ENCODE measurements at places on chromosomes 1 and 21. TPM values are rescaled to one million over a fixed set of nuclear protein-coding genes. Genes with fewer than 3 reads are reported as not detected.

The GJA4 gene
- not detected for total RNA-seq

The TARBP1 gene
- total RNA-seq: 30.1 TPM

The CNR2 gene
- total RNA-seq: not detected

GRCh38 chr1:237852342-237852741, 38.4 kb downstream of the ZP4 start:
- H3K4me3 ChIP-seq: no peak overlapping the region
- H3K36me3 ChIP-seq: no peaks in the 10 kb centered on the region
- H3K27me3 ChIP-seq: no peaks in the 10 kb centered on the region
- no peak overlapping the region for H3K27ac ChIP-seq

GRCh38 chr1:29546496-29546895, 310.2 kb downstream of the PTPRU start:
- DNase-seq: no peak
- no peak overlapping the region for H3K27ac ChIP-seq
- H3K4me3 ChIP-seq: no peak overlapping the region

GRCh38 chr21:14569026-14569621, 23.0 kb upstream of the SAMSN1 start:
- DNase-seq: no peak
- H3K36me3 ChIP-seq: no peaks in the 10 kb centered on the region
- H3K27ac ChIP-seq: no peak overlapping the region
- no peak overlapping the region for H3K4me3 ChIP-seq

- no peaks in the 10 kb centered on the region for H3K36me3 ChIP-seq
- peak; percentile 56 for DNase-seq
- H3K4me1 ChIP-seq: peaks cover 43% of the 10 kb centered on the region
- no peak within 1 kb of the TSS for H3K27ac ChIP-seq
- H3K4me3 ChIP-seq: peak within 1 kb of the TSS; percentile 78
Measured at GRCh38 chr1:115089420-115090185, at the start of gene TSPAN2. TSPAN2 (minus strand) TSS chr1:115089503; CDS start chr1:115089432, 71 bp downstream.

- no peaks in the 10 kb centered on the region for H3K4me1 ChIP-seq
- H3K27me3 ChIP-seq: no peaks in the 10 kb centered on the region
- H3K36me3 ChIP-seq: no peaks in the 10 kb centered on the region
- no peak overlapping the region for H3K4me3 ChIP-seq
- H3K27ac ChIP-seq: no peak overlapping the region
Measured at GRCh38 chr21:18622383-18622782, 218.8 kb upstream of the TMPRSS15 start.

GRCh38 chr1:119084798-119085197, 55.7 kb downstream of the WARS2 start:
- H3K27ac ChIP-seq: no peak overlapping the region
- H3K4me3 ChIP-seq: no peak overlapping the region
- peaks cover 33% of the 10 kb centered on the region for H3K36me3 ChIP-seq
- no peaks in the 10 kb centered on the region for H3K27me3 ChIP-seq

DNA sequence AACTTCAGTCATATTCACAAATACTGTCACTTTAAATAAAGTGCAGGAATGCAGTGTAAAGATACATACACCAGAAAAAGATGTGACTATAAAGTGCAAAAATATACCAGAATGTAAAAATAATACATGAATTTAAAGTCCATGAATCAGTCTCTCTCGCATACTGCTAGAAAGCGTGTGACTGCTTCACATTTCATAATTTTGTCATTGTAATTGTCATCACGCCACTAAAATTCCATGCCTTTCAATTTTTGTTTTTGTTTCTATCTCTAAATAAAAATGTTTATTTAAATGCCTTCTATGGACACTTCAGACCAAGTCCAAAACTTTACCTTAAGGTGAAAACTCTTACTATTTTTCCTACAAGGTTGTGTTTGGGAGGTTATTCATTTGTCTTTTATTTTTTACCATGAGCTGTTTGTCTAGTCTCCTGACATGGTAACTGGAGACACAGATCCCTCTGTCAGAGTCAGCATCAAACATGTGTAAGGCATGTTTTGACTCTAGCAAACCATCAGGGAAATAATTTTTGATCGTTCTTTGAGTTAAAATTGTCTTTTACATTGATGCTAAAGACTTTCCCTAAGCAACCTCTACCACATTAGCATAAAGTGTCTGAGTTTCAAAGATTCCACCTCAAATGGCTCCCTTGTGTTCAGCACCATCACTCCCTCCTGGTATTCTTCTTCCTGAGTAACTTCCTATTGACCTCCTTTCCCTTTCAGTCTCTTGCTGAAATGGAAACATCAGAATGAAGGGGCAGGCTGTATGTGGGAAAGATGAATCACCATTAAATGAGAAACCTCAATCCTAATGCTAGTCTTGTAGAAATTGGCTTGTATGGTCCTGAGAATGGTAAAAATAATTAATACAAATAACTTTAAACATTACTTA, 14.0 kb upstream of the AIM2 start:
- H3K36me3 ChIP-seq: no peaks in the 10 kb centered on the region
- no peak for DNase-seq
- H3K4me3 ChIP-seq: peak overlapping the region; percentile 32

All from activated CD4-positive, alpha-beta memory T cell treated with anti-CD3 and anti-CD28 coated beads for 36 hours (primary cell).